Activated naive CD4-positive, alpha-beta T cell treated with anti-CD3 and anti-CD28 coated beads, Interleukin-2, amount 50 U/mL, for 72 hours (primary cell): ENCODE measurements at places on chromosomes 5 and 9.

DNA sequence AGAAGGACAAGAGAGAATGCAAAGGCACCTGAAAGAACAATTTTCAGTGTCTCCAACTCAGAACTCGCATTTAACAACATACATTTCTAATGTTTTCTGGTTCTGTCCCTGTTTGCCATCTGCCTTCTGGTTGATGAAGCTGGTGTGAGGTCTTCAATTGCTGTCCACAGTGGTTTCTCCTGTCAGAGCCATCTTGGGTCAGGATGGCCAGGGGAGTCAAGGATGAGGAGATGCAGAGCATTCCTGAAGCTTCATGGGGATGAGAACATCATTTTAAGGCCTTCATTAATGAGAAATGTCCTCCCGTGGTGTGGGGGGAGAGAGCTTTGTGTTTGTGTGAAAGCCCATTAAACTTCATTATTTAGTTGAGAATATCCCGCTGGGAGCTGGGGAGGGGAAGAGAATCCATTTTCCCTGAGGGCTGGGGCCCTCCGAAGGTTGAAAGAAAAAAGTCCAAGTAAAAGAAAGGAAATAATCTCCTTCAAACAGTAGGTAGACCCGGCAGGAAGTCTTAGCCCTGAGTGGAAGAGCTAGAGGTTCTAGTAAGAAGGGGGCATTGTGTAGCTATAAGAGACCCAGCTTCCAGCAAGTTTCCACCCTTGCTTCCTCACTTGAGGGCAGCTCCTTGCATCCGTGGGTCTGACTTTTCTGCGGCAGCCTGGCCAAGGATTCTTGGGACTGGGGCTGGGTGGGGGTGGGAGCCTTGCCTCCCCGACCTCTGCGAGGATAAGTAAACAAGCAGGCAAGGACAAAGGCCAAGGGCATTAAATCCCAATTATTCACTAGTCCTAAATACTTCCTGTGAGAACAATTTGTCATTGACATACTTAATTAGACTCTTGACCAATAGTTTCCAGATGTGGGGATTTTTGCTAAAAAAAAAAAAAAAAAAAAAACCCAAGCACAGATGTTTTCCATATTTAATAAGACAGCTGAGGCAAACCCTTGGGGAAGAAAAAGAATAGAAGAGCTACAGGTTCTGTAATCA, 119.2 kb downstream of the MSX2 start:
- DNase-seq, result no peak

DNA sequence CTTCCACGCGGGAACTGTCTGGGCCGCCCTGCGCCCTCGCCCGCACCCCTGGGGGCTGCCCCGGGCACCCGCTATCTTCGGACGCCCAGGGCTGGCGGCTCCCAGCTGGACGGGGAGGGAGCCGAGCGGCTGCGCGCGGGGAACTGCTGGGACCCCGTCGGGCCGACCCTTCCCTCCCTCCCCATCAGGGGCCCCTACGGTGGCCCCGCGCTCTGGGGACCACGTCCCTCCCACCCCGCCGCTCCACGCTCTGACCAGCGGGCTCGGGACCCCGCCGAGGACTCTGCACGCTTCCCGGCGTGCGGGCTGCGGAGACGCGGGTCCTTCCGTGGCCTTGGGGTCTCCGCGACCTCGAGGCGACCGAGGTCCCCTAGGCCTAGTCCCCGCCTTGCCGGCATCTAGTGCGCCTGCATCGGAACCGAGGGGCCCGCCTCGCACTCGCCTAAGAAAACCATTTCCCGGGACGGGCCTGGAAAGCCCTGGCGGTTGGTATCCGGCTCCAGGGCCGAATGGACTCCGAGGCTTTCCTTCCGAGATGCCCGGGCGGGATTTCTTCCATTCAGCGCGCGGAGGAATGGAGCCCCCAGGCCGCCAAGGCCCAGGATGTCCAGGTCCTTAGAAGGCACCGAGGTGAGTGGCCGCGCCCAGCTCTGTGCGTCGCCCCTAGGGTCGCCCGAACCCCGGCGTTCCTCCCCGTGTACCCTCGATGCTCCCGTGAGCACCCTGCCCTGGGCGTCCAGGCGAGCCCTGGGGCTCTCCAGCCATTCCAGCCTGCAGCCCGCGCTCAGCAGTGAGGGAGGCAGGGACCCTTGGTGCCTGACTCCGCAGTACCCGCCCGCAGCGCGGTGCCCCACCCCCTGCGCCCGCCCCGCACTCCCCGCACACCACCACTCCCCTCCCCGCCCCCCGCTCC, 705 bp upstream of the SLC6A3 start:
- no peak for DNase-seq

- no peak for DNase-seq
Observed at GRCh38 chr5:55554585-55555202, 19.9 kb upstream of the PLPP1 start.

DNA sequence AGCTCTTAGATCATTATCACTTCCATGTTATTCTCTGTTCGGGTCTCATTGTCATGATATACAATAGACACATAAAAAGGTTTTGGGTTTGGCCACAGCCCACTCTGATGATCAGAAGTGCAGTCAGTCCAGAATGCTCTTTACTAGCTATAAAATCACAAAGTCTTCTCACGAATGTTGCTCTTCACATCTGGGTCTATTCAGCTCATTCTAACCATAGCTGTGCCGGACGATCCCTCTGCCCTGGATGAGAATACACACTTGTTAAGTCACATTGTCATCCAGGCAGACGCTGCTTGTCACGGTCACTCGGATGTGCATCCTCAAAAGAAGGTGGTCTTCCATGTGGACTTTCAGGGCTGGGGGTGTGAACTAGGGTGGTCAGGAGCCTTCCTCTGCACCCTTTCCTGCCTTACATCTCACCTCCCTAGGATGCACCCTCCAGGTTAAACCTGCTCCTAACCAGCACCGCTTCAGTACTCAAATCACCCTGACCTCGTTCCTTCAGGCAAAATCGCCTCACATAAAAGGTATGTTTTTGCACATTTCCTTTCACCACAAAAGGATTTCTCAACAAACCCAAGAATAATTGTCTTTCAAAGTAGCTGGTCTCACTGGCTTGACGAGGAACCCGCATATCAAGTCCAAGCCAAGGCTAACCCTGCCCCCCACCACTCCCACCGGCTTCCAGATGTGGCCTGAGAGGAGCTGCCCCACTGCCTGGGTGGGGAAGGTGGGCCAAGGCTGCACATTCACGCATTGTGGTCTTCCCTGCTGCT, 21.9 kb downstream of the ANKH start:
- no peak for DNase-seq

GRCh38 chr5:135998889-135999288, 29.9 kb upstream of the TGFBI start:
- no peak for DNase-seq

DNA sequence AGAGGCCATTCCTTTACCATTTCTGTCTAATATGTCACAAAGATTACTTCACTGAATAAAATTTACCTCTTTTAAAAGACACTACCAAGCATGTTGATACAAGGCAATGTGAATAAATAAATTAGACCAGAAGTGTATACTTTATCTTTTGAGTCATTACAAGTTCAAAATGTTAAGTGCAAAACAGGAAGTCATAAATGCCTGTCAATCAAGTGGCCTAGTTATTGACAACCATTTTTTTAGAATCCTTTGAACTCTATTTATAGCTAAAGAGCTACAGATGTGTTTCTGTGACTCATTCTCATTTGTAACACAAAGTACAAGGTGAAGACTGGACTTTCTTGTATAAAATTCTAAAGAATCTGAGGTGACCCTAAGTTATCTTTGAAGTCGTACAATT, 602.7 kb upstream of the SEMA6A start:
- no peak for DNase-seq

DNA sequence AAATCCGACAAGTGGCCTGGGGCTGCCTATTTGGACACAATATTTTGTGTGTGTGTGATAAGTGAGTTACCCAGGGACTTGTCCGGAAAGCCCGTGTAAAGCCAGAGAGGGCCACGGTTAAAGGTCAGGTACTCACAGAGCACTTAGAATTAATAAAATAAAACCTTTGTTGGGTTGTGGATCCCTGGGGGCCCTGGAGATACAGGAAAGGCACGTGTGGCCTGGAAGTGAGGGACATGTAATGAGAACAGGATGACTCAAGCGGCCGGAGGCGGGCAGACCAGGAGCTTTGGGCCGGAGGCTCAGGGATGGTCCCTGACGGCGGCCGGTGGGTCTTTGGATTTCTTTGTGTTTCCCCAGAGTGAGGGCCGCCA, 1.0 kb downstream of the DMRT2 start:
- no peak for DNase-seq

- no peak for DNase-seq
Observed at GRCh38 chr5:526456-527088, 2.3 kb upstream of the SLC9A3 start.

DNA sequence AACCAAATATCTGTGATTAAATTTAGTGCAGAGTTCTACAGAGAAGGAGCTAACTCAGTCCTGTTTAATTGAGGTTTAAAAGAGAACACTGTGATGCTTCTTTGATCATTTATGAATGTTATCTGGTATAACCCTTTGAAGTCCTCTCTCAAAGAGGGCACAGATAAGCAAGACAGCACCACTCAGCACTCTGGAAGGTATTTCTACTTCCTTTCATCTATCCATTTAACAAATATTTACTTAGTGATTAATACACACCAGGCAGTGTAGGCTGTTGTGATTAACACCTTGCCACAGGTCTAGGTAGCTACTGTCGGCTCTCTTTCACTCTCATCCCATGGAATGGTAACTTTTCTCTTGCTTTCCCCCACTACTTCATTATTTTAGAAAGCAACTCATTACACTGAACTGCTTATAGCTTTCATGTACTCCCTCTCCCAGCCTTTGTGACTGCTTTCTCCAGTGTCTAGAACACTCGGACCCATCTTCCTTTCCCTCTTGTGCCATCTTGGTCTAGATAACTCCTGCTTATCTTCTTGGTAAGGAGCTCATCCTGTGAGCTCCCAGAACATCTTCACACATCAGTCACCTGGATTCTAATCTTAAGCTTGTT, 54.7 kb downstream of the GLDC start:
- DNase-seq, result no peak

- no peak for DNase-seq
Observed at GRCh38 chr5:133819977-133820471, 148.4 kb downstream of the C5orf15 start.

- no peak for DNase-seq
Observed at GRCh38 chr9:112784020-112784785, 33.6 kb downstream of the SNX30 start.

DNA sequence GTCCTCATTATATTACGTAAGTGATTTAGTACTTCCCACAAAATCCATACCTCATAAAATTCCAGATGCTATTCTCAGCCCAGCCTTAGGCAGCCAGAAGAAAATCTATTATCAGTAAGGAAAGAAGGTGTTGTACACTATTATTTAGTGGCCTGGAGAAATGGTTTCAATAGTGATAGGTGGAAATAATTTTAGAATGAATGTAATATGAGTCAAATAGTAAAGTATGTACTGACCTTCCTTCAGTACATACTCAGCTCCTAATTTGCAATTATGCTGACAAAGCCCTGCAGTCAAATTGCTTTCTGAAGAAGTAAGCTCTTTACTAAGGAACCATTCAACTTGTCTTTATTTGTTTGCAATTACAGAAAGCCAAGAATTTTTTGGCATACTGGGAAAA, 409.2 kb downstream of the HTR1A start:
- no peak for DNase-seq

- no peak for DNase-seq
Observed at GRCh38 chr5:180201051-180201987, 7.7 kb downstream of the RASGEF1C start.

GRCh38 chr5:92780057-92780456, 801.0 kb downstream of the NR2F1-AS1 start:
- DNase-seq, result no peak

DNA sequence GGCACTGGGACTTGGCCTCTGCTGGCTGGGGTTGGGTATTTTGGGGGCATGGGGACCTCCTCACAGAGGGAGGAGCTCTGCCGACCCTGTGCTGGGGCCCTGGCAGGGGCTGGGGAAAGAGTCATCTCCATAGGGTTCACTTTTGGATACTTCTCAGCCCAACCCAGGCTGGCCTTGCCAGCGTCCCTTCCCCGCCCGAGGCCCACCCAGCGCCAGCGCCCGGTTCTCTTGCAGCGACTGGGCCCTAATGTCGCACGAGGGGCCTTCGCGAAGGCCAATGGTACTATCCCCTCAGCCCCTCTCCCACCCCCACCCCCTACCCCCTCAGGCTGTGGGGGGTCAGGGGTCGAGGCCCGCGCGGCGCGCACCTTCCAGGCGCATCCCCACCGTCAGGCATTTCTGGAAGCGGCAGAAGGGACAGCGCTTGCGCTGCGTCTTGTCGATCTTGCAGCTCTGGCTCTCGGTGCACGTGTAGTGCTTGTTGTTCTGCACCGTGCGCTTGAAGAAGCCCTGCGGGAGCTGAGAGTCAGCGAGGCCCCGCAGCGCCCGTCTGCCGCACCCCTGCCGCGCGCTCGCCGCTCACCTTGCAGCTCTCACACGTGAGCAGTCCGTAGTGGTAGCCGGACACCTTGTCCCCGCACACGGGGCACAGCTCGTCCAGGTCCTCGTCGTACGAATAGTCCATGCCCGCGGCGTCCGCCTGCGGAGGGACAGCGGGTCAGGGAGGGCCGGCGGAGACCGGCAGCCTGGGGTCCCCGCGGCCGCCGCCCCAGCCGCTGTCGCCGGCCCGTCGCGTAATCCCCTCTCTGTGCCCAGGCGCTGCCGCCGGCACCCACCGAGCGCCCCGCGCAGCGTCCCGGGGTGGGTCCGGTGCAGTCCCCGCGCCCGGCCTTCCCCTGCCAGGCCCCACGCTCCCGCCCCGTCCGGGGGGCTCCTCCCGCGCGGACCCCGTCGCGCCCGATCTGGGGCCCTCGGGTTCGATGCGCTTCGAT, 4.2 kb downstream of the NR5A1 start:
- no peak for DNase-seq

DNA sequence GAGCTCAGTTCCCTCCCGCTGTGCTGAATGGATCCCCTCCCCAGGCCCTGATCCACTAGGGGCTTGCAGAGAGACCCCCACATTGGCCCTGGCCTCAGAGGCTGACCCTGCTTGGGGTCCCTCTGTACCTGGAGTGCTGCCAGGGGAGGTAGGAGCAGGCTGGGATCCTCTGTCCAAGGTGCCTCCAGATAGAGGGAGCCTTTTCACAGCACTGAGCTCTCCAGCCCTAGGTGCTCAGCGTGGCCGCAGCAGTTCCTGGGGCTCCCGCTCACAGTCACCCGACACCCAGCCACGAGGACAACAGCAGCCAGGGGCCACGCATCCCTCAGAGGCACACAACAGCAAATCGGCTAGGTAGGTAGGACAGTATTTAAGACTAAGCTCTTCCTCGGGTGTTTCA, 62.2 kb upstream of the IRX2 start:
- DNase-seq, result no peak

- DNase-seq, result no peak
Observed at GRCh38 chr5:59357381-59357977, 536.0 kb downstream of the PDE4D start.

GRCh38 chr9:93898026-93898425, 57.1 kb downstream of the BARX1 start:
- DNase-seq, result no peak

- DNase-seq, result no peak
Observed at GRCh38 chr5:59104400-59105127, 521.7 kb downstream of the RAB3C start.

GRCh38 chr5:180813420-180813819, 10.8 kb upstream of the MGAT1 start:
- no peak for DNase-seq

- no peak for DNase-seq
Observed at GRCh38 chr9:132260846-132261245, 93.9 kb downstream of the SETX start.

- DNase-seq, result no peak
Observed at GRCh38 chr9:71465392-71465791, 302.9 kb downstream of the CEMIP2 start.
